ENCODE measurements at places on chromosomes 6 and 20.

- no peak for DNase-seq
Observed at GRCh38 chr6:112253841-112254816, at the start of gene LAMA4. TSS of gene LAMA4 (minus strand) at chr6:112254567. CDS start at chr6:112254150, 417 bp downstream.

GRCh38 chr6:39341937-39342336 is 19.4 kb upstream of the KCNK16 start:
- DNase-seq, result no peak

DNA sequence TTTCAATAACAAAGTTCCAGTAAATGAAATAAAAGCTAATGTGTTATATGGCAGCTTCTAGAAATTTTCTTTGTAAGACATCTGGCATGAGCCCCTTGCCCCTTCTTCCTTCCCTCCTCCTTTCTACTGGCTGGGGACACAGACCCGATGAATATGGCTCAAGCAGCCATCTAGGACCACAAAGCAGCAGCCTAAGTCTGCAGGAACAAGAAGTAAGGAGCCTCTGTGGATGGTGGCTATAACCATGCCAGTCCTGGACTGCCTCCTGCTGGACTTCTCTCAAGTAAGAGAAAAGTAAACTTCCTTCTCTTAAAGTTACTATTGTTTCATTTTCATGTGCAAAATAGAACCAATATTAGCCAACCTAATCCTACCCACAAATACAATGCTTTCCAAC is 114.9 kb upstream of the DST start:
- DNase-seq, result no peak

- no peak for DNase-seq
Observed at GRCh38 chr20:61567204-61567603, 315.1 kb downstream of the CDH4 start.

- peak; percentile 55 for DNase-seq
Observed at GRCh38 chr20:35776513-35777101, 4.8 kb downstream of the PHF20 start.

DNA sequence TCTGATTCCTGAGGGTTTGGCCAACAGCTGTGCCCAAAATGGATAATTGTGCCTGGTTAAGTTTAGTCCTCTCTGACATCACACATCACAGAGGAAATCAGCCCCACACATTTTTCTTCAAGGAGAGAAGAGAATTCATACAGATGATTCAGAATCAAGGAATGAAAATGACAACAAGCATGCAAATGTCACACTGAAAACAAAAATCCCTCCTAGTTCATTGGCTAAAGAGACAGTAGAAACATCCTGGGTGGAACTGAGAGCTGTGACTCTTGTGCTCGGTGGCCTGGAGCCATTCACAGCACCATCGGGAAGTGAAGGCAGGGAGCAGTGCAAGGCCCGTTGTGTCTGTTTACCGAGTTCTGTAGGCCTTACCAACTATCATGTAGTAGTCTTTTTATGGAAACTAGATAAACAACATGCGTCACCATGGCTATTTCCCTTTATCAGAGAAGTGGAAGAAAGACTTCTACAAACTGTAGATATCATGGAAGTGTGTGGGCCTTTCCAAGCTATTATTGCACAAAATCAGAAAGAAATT is 81.7 kb upstream of the TENT5A start:
- DNase-seq, result no peak

DNA sequence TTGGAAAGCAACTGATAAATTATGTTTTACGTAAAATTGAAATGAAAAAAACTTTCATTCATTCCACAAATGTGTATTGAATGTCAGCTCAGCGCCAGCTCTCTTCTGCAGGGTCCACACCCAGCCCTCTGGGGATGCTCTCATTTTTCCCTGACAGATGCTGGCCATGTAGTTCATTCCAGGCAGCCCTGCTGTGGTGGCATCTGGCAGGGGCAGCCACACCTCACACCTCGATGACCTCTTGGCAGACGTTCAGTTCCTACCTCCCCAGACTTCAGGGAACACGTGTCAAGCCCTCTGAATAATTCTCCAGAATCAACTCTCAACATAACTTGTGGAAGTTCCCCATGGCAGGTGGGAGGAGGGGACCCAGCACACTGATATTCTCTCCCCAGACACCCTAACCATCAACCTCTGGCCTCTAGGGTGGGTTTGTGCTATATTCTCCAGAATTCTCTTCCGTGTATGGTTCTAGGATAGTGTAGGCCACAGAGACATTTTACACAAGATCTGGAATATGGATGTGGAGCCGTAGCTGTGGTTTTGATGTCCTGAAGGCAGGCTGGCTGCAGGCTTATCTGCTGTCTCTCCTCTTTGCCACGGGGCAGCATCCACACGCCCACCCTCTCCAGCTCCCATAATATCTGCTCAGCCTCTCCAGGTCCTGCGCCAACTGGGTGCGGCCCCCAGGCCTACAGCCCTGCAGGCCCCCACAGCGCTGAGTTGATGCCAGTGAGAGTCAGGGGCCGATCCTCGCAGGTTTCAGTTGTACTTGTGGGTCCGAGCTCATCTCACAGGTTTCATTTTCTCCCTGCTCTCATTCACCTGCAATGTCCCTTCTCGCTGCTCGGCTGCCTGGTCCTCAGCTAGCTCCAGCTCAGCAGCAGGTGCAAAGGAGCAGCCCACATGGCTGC is 175.8 kb upstream of the ARID1B start:
- no peak for DNase-seq

GRCh38 chr6:76707630-76708029 is 635.2 kb upstream of the IMPG1 start:
- DNase-seq, result no peak

- DNase-seq, result no peak
Observed at GRCh38 chr6:21845018-21845417, 251.5 kb downstream of the SOX4 start.

DNA sequence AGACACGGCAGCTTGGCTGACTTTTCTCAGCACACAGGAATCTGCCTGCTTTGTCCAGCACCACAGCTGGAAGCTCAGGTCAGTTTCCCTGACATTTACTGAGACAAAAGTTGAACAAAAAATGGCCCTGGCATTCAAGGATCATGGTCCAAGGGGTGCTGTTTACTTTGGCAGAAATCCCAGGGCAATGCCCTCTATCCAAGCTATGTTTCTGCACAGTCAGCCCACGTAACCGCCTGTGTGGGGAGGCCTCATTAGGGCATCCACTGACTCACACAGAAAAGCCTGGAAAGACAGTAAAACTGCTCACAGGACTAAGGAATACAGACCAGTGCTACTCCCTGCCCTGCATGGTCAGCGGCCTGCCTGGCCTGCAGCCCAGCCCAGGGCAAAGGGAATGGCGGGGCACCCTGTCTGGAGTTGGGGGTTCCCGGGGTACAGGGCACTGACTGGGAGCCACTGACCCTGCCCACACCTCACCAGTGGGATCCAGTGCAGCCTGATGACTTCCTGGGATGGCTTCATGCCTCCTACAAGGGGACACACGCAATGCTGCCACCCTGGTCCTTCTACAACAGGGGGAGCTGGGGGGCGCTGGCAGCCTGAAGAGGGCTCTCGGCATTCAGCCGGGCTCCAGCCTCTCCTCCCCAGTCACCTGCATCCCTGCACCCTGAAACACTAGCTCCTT is 77.1 kb downstream of the NINL start:
- no peak for DNase-seq

GRCh38 chr20:25251558-25251957 is 3.7 kb downstream of the PYGB start:
- DNase-seq, result no peak

DNA sequence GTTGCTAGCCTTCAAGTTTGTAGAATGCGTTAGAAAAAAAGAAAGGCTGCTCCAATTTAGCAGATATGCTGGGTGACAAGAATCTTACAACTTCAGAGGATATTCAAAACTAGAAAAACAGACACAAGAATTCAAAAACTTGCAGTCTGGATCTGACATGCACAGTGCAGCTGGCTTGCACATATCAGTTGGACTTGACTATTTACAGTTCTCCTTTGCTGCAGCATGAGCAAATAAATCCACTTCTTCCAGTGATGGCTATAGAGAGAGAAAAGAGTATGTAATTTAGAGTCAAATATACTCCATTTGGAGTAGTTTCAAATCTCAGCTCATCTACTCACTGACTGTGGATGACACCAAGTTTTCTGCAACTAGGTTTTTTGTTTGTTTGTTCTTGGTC is 247.0 kb downstream of the RIMS1 start:
- DNase-seq, result no peak

DNA sequence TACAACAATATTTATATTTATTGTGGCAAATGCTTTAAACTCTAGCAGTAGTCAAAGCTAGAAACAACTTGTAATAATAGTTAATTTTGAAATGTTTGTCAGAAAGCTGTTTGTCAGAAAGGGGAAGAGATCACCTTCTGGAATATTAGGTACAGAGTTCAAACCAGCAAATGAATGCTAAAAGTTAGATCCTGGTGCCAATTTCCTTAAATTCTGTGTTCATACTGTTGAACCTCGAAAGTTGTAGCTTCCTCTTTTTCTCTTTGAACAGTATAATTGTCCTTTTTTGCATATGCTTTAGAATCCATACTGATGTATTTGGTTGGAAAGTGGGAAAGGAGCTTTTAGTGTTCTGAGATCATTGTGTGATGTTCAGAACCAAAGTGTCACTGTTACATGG is 22.4 kb downstream of the ITCH start:
- no peak for DNase-seq

GRCh38 chr20:40565001-40565681 is 123.9 kb downstream of the MAFB start:
- no peak for DNase-seq

DNA sequence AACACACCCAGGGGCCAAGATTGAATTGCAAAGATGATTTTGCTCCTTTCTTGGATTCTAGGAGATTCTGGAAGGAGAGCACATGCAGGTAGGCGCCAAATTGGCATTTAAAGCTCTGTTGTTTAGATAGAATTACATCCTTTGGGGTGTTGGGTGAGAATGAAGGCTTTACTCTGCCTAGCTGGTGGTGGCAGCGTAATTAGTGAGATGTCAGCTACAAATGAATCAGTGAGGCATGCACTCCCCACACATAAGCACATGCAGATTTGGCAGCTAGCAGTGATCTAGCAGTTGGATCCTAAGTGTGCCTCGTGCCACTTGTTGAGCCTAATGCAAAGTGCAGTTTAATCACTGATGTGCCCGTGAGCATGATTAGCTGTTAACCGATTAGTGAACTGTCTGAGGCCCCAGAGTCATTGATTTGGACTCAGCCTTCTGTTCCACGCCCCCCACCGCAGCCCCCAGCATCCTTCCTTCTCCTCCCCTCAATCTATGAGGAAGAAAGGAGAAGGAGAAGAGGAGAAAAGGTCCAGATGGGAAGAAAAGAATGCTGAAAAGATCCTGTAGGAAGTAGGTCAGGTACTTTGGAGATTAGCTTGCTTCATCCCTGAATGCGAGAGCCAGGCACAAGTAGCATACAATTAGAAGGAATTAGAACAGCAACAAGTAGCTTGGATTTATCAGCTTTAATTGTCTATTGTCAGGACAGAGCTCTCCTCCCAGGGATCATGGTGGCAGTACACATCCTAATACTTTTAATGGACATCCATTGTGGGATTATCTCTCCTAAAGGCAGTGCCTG is 6.0 kb upstream of the PRDM1 start:
- DNase-seq, result no peak

DNA sequence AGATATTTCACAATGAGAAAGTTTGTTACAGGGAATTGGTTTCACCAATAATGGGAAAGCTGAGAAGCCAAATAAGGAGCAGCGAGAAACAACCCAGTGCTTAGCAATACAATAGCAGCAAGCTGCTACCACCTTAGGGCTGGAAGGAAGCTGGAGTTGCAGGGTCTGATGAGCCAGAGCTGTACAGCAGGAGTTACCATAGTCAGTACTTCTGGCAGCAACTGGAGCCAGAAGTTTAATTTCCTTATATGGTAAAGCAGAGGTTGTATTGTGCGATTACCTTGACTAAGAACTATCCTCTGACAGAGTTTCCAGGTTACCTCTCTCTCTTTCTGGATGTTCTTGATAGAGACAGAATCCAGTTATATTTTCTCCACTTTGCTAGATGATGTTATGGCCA is 137.1 kb upstream of the OLIG3 start:
- no peak for DNase-seq

GRCh38 chr6:163323705-163324104 is 90.8 kb upstream of the QKI start:
- no peak for DNase-seq

DNA sequence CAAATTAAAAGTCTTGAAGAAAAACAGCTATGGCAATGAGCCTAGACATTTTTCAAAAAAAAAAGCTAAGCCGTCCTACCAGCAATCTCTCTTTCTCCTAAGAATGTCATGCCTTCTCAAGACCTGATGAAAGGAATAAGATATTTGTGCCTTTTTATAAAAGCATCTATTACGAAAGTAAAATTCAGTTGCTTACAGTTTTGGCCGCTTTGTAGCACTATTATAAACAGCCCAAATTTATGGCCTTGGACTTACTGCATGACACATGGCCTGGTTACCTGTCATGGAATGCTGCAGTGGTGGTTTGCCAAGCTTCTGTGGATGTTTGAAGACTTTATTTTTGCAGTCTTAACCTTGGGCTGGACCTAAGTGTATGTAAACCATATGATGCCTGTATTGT is 22.2 kb upstream of the VAPB start:
- no peak for DNase-seq

DNA sequence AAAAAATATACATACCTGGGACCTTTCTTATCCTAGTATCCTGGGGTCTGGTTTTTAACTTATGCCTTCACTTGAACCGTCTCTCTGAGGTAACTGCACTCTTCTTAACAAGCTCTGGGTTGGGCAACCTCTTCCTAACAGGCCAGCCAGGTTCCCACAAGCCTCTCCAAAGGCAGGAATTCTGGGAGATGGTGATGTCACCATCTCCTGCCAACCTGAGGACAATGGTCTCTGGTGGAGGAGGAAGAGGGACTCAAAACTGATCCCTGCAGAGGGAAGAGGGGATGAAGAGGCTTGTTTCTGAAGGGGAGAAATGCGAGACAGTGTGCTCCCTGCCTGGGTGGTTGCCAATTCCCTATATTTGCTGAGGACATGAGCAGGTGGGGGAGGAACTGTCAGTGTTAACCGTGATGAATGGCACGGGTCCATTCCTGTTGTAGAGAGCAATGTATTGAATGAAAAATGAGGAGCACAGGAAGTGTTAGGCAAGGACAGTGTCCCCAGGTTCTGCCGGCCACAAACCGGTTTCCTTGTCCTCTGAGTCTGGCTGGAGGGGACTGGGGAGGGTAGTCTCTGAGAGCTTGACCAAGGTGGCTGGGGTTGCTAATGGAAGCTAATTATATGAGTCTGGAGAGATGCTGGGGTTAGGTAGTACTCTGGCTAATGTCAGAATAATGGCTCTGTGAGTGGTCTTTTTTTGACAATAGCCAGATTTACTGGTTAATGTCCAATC is 95.5 kb downstream of the KCNB1 start:
- peak; percentile 84 for DNase-seq

Data from COR-L47 (cell line).